Activated CD4-positive, alpha-beta T cell treated with anti-CD3 and anti-CD28 coated beads, Interleukin-2, amount 50 U/mL, for 48 hours (primary cell): ENCODE measurements at places on chromosomes 4 and X.

GRCh38 chr4:153518637-153519389 is 52.7 kb downstream of the TMEM131L start:
- no peak for DNase-seq

GRCh38 chr4:174418640-174419212 is 103.6 kb downstream of the HPGD start:
- DNase-seq: no peak

DNA sequence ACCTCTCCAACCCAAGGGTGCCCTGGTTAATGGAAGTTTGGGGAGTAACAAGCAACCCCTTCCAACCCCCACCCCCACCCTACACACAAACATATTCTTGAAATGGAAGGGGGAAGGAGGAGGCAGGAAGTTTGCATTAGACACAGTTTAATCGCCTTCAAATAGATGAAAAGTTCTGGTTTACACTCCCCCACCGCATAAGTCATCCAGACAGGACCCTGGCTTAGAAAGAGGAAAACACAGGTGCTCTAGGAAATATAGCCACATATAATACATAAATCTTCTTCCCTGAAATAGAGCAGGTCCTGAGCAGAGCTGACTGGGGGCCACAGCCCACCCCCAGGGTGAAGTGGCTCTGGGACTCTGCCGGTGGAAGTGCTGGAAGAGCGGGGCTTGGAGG is 25.1 kb downstream of the SASH3 start:
- no peak for DNase-seq

- no peak for DNase-seq
These were observed 59.1 kb downstream of the CASP3 start for GRCh38 chr4:184590196-184590595.

- DNase-seq: no peak
These were observed 10.6 kb upstream of the GPM6B start for GRCh38 chrX:13827298-13828090.

GRCh38 chrX:15221321-15221720 is 48.6 kb downstream of the ASB9 start:
- DNase-seq: no peak
